ENCODE measurements at places on chromosomes 4 and X. TPM values are rescaled to one million over a fixed set of nuclear protein-coding genes. Genes with fewer than 3 reads are reported as not detected.

DNA sequence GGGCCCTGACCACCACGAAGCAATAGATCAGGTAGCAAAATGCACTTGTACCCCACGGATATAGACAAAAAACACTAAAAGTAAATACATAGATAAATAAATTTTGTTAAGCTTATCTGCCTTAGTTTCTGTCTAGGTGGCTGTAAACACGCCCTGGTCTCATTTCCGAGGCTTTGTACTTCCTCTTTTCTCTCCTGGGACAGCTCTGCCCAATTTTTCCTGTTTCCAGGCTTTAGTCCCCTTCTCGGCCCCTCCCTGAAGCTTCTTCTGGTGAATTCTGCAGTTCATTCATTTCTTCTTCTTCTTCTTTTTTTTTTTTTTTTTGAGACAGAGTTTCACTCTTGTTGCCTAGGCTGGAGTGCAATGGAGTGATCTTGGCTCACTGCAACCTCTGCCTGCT lies 73.4 kb upstream of the STOX2 start:
- no peak for DNase-seq

GRCh38 chr4:175065228-175065627 lies 147.1 kb downstream of the ADAM29 start:
- DNase-seq, result no peak

HERC3 gene
- 9.2 TPM for total RNA-seq

PF4V1 gene
- total RNA-seq, result not detected

DNA sequence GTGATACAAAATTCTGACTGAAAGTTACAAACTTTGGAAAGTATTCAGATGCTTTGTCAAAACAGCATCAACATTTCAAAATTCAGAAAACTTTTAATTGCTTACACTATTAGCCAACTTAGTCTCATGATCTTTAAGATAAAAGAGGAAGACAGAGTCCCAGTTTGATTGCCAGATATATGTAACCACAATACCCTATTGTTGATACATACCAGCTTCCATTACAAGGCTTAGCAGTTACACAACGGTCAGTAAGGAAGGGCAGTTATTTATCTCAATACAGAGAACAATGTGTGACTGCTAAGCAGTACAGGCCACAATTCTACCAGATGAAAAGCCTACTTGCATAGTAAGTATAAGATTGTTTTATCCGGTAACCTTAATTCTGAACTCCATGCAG lies 138.4 kb downstream of the SPANXN3 start:
- DNase-seq, result no peak

Measured in Caco-2 (cell line).